ENCODE measurements at places on chromosomes 2 and 18.
A peak's percentile ranks its signal among the peaks of the same experiment; 100 is the strongest.

GRCh38 chr2:79370976-79371538 is 141.8 kb upstream of the CTNNA2 start:
- no peaks in the 10 kb centered on the region for H3K36me3 ChIP-seq
- H3K27ac ChIP-seq = no peak overlapping the region
- H3K27me3 ChIP-seq = no peaks in the 10 kb centered on the region
- DNase-seq = no peak
- H3K4me3 ChIP-seq = no peak overlapping the region

DNA sequence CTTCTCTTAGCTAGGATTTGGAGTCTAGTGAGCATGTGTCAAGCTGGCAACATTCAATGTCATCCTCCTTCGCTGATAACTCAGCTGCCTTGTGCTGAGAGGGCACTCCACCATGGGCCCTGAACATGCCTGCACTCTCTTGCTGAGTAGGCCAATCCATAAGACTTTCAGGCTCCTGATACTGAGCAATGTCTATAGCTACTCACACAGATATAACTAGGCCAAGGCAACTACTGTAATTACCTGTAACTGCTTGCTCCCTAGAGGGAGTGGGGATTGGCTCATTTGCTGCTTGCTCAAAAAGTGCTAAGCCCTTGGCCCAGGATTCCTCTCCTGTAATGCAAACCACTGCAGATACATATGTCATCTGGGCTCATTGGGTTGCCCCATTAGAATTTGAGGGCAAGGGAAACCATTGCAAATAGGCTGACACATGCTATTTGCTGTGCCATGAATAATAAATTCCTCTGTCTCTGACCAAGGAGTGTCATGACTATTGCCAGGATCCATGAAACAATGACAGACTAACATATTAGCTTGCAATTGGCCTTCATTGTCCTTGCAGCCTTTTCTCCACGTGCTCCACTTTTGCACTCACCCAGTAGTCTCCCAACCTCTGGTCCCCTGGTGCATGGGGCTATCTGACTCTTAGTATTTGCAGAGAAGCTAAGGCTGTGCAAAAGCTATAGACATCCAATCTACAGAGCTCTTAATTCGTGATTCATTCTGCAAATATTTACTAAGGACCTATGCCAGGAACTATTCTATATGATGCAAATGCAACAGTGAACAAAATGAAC is 36.9 kb upstream of the BMPR2 start:
- DNase-seq = no peak
- no peak overlapping the region for H3K4me3 ChIP-seq
- H3K27ac ChIP-seq = no peak overlapping the region
- H3K36me3 ChIP-seq = no peaks in the 10 kb centered on the region
- H3K27me3 ChIP-seq = no peaks in the 10 kb centered on the region
- H3K4me1 ChIP-seq = no peaks in the 10 kb centered on the region

GRCh38 chr2:235739704-235740415 is 246.0 kb downstream of the AGAP1 start:
- DNase-seq = no peak
- no peaks in the 10 kb centered on the region for H3K36me3 ChIP-seq
- no peaks in the 10 kb centered on the region for H3K4me1 ChIP-seq
- peaks cover 3% of the 10 kb centered on the region for H3K27me3 ChIP-seq
- no peak overlapping the region for H3K27ac ChIP-seq

DNA sequence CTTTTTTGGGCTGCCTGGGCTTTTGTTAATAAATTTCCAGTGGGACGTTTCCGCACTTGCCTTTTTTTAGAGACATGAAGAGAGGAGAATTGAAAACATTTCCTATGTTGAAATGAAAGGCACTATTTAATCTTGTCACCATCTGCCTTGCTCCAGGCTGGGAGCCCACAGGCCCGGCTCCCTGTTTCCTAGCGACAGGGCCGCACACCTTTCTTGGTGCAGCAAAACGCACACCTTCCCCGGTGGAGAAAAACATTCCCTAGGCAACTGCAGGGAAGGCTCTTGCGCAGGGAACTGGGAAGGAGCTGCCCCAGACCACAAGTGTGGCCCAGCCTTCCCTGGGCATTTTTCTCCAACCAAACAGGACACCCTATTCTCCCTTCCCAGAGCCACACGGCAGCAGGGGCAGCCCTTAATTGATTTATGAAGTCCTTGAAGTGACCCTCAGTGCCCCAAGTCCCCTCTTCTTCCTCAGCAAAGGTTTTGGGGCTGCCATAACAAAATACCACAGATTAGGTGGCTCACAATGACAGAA is 132.9 kb upstream of the MSH6 start:
- no peaks in the 10 kb centered on the region for H3K27me3 ChIP-seq
- no peaks in the 10 kb centered on the region for H3K4me1 ChIP-seq
- no peak overlapping the region for H3K4me3 ChIP-seq
- no peak for DNase-seq
- no peak overlapping the region for H3K27ac ChIP-seq

GRCh38 chr2:109720380-109721106 is 73.6 kb upstream of the RGPD5 start:
- no peak for DNase-seq
- H3K36me3 ChIP-seq = no peaks in the 10 kb centered on the region
- no peaks in the 10 kb centered on the region for H3K4me1 ChIP-seq
- H3K27me3 ChIP-seq = no peaks in the 10 kb centered on the region

DNA sequence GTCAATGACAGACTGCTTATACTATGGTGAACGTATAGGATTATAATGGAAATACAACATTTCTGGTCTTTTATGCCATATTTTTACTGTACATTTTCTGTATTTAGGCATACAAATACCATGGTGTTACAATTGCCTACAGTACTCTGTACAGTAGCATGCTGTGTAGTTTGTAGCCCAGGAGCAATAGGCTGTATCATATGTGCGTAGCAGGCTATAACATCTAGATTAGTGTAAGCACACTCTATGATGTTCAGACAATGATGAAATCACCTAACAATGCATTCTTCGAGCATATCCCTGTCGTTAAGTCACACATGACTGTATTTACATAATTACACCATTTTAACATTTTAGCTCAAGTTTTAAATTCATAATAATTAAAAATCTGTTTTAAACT is 556.6 kb upstream of the ZNF804A start:
- H3K27ac ChIP-seq = no peak overlapping the region
- H3K4me1 ChIP-seq = no peaks in the 10 kb centered on the region
- DNase-seq = no peak
- no peak overlapping the region for H3K4me3 ChIP-seq
- no peaks in the 10 kb centered on the region for H3K27me3 ChIP-seq

- H3K4me3 ChIP-seq = no peak overlapping the region
- H3K27me3 ChIP-seq = peaks cover 16% of the 10 kb centered on the region
- no peak for DNase-seq
Observed at GRCh38 chr18:49563130-49563540, 1.3 kb downstream of the LIPG start.

- DNase-seq = no peak
- no peaks in the 10 kb centered on the region for H3K4me1 ChIP-seq
- no peak overlapping the region for H3K27ac ChIP-seq
- H3K36me3 ChIP-seq = no peaks in the 10 kb centered on the region
Observed at GRCh38 chr2:132904142-132904842, 234.3 kb upstream of the LYPD1 start.

DNA sequence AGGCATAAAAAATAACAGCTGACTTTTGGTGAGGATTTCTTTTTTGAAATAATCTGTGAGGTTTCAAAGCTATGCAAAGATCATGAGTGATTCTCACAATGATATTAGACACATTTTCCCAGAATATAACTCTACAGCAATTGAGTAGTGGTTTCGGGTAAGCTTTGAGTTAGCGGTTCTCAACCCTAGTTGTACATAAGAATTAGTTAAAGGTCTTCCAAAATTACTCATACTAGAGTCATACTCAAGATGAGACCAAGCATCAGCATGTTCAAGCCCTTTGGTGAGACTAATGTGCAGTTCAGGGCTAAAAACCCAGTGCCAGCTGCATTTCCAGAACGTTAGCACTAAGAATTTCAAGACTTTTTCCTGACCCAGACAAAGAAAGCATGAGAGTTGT is 31.1 kb downstream of the DSG4 start:
- H3K27me3 ChIP-seq = peaks cover 2% of the 10 kb centered on the region
- no peaks in the 10 kb centered on the region for H3K4me1 ChIP-seq
- H3K36me3 ChIP-seq = no peaks in the 10 kb centered on the region
- DNase-seq = no peak

DNA sequence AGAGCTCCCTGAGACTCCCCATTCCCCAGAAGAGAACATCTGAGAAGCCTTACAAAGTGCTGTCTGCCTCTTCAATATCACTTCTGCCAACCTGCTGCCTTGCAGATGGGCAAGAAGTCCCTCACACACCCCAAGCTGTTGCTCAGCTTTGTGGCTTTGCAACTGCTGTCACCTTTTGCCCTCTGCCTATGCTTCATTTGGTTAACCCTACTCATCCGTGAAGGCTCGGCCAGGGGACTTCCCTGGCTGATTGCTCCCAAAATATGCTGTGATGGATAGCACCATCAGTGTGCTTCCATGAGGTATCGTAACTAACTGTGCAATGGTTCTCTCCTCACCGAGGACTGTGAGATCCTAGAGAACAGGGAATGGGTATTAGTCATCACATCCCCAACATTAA is 88.9 kb upstream of the CYP1B1 start:
- no peak overlapping the region for H3K27ac ChIP-seq
- H3K4me1 ChIP-seq = no peaks in the 10 kb centered on the region
- no peaks in the 10 kb centered on the region for H3K36me3 ChIP-seq
- DNase-seq = no peak
- no peak overlapping the region for H3K4me3 ChIP-seq

DNA sequence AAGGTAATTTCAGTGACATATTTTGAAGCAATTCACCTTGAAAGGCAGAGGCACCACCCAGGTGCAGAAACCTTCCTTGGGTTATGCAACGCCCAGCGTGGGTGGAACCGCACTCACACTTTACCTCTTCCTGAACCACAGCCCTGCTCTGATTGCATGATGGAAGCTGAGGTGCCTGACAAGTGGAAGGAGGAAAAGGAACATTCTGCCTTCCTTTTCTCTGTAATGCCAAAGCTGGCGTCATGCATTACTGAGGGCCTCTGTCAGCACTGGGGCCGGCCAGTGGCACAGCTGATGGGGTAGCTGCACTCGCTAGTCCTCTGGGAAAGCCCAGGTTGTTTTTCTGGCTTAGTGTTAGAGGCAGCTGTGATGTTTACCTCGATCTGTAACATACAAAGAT is 266.5 kb downstream of the NEDD4L start:
- H3K4me3 ChIP-seq = no peak overlapping the region
- no peaks in the 10 kb centered on the region for H3K4me1 ChIP-seq
- H3K27me3 ChIP-seq = no peaks in the 10 kb centered on the region
- no peaks in the 10 kb centered on the region for H3K36me3 ChIP-seq

DNA sequence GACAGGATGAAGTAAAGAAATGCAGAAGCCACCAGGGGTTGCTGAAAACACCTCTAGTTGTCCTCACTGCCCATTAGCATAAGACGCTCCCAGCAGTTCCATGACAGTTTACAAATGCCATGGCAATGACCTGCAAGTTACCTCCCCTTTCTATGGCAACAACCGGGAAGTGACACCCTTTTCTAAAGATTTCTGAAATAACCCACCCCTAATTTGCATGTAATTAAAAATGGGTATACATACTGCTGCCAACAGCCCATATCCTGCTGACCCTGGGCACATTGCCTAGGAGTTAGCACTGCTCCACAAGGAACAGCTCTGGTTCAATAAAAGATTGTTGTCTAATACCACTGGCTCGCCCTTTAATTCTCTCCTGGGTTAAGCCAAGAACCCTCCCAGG is 178.3 kb upstream of the LRATD1 start:
- no peaks in the 10 kb centered on the region for H3K27me3 ChIP-seq
- no peak for DNase-seq
- no peaks in the 10 kb centered on the region for H3K36me3 ChIP-seq
- no peaks in the 10 kb centered on the region for H3K4me1 ChIP-seq
- H3K4me3 ChIP-seq = no peak overlapping the region
- H3K27ac ChIP-seq = no peak overlapping the region

DNA sequence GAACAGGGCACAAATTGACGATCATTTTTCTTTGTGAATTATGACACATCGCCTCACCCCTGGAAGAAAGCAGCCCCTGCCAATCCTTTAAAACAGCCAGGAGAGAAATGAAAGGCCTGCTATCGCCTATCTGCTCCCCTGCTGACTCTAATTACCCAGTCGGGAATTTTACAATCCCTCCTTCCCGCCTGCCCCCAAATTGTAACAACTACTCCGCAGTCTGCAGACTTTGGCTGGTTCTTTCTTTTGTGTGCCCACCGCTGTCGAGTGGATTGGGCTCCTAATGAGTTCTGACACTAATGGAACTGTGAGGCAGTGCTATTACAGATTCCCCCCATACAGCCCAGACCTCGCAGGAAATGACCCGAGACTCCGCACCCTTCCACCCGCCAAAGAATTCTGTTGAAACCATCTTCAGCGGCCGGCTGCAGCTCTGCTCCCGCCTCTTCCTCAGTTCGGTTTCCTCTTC is 281.2 kb upstream of the PARD3B start:
- no peak overlapping the region for H3K27ac ChIP-seq
- DNase-seq = no peak
- H3K4me1 ChIP-seq = no peaks in the 10 kb centered on the region
- H3K4me3 ChIP-seq = no peak overlapping the region

- no peak for DNase-seq
- peak overlapping the region; percentile 81 for H3K4me3 ChIP-seq
- peaks cover 16% of the 10 kb centered on the region for H3K4me1 ChIP-seq
- H3K27me3 ChIP-seq = no peaks in the 10 kb centered on the region
- no peaks in the 10 kb centered on the region for H3K36me3 ChIP-seq
- no peak overlapping the region for H3K27ac ChIP-seq
Observed at GRCh38 chr2:231199219-231199618, 788 bp downstream of the ARMC9 start.

DNA sequence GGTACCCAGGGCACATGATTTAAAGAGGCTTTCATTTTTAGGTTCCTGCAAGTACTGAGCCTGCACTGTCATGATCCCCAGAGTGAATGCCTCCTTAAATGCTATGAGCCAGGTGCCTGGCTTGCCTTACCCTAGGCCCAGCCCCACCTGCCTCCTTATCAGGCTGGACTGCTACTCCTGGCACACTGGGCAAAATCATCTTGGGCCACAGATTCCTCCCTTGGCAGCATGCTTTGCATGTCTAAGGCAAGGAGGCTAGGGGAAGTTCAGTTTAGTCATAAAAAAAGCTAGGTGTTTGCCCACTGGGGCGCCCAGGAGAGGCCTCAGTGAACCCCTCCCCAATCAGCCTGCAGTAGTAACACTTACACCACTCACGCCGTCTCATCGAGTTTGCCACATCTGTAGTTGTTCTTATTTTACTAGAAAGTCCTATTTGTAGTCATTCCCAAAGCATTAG is 45.1 kb downstream of the LBH start:
- no peaks in the 10 kb centered on the region for H3K27me3 ChIP-seq
- no peaks in the 10 kb centered on the region for H3K36me3 ChIP-seq
- H3K27ac ChIP-seq = no peak overlapping the region
- no peak overlapping the region for H3K4me3 ChIP-seq

DNA sequence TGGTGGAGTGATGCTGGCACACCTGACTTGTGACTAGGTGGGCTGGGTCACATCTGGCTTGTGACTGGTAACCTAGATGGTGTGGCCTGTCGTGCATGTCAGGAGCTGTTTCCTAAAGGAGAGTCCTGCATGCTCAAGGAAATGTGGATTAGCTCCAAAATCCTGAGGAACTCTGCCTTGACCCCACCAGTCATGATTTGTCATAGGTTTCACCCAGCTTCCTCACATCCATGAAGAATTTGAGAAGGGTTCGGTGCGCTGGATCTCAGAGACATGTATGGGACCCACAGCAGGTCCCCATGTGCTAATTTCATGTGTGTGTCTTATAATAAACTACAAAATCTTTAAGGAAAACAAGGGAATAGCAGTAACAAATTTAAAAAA is 107.2 kb downstream of the COL6A3 start:
- H3K4me1 ChIP-seq = no peaks in the 10 kb centered on the region
- H3K27me3 ChIP-seq = no peaks in the 10 kb centered on the region
- H3K4me3 ChIP-seq = no peak overlapping the region
- DNase-seq = no peak
- H3K36me3 ChIP-seq = no peaks in the 10 kb centered on the region
